ENCODE measurements at places on chromosomes 11 and 22.

DNA sequence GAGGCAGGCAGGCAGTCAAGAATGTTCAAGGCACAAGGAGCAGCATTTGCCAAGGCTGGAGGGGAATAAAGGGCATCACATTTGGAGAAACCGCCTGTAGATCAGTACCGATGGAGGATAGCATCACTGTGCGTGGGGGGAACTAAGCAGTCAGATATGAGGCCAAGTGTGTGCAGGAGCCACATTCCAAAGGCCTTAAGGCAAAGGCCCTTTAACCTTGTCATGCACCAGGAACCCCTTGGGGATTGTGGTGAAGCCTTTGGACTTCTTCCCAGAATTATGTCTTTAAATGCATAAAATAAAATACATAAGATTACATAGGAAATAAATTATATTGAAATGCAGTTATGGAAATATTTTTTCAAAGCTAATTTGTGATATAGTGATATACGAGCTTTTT lies 532.1 kb downstream of the BUD13 start:
- no peak for DNase-seq

DNA sequence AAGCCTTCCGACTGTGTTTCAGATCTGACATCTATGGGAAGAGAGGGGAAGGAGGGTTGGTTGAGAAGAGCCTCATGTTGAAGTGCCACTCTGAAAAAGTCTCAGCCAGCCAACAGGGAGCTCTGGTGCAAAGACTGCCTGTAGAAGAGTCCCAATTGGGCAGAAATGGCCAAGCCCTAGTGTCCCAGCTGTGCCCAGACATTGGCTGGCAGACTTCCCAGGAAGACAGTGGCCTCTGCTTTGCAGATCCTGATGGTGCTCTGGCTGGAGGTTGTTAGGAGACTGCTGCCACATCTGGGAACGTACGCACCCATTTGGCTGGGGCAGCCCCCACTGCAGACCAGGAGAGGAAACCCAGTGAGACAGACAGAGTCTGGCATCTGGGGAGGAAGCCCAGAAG lies 3.2 kb upstream of the PLA2G3 start:
- DNase-seq, result no peak

- DNase-seq, result no peak
These were observed 19.8 kb downstream of the ZBED5 start for GRCh38 chr11:10838083-10838482.

DNA sequence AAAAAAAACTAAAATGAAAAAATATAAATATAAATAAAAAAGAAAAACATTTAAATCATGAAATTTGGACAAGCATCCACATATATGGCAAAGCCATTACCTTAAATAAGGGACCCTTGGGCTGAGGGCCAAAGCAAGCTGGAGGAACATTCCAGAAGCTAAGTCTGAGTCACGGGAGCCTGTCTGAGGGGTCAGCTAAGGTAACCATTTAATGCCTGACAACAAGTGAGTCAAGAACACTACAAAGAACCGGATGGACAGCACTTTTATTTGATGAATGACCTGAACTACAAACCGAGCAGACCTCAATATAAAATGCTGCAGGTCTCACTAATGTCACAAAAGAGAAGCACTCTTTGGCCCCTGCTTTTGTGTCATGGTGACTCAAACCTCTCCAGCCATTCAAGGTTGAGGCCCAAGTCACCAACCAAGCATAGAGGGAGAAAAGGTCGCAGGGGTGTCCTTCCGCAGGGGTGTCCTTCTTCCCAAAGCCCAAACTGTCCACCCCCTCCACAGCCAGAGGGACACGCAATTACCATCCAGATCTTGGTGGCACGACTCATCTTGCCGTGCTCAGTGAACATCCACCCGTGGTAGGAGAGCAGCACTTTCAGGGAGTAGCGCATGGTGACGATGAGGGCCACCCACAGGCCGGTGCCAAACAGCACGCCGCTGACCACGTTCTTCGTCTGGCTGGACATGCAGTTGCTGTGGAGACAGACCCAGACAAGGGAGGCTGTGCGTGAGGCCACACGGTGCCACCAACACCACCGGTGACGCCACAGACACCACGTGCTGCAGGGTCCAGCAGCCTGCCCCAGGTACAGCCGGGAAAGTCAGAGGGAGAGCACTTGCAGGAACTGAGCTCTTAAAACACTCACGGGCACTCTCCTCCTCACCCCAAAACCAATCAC lies 34.5 kb downstream of the CPT1A start:
- no peak for DNase-seq

DNA sequence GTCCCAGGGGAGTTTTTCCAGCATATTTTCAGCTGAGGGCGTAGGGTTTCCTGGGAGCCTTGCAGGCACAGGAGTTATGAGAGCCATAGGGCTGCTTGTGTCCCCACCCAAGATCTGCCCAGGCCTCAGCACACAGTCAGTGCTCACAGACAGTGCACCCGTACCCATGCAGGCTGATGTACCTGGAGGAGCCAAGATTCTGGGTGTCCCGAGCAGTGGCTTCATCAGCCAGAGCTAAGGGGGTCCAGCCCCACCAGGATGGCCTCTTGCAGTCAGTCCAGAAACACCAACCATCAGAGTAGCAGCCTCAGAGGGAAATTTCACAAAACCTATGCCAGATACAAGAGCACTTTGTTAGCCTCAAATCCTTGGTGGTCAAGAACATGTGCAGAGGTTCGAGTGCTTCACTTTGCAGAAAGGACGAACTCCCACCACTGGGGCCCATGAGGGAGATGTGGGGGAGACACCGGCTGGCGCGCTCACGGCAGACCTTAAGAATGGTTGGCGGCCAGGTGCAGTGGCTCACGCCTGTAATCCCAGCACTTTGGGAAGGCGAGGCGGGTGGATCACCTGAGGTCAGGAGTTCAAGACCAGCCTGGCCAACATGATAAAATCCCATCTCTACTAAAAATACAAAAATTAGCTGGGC lies 43.8 kb upstream of the RTL6 start:
- no peak for DNase-seq

GRCh38 chr11:58495906-58496305 lies 12.0 kb downstream of the OR5B21 start:
- DNase-seq, result no peak
